ENCODE measurements at places on chromosomes 2 and 18. TPM values are rescaled to one million over a fixed set of nuclear protein-coding genes. Genes with fewer than 3 reads are reported as not detected.

GRCh38 chr2:12074126-12074844 lies 327.9 kb downstream of the LPIN1 start:
- no peak for DNase-seq

- DNase-seq: no peak
Observed at GRCh38 chr2:159381574-159381973, 95.1 kb upstream of the WDSUB1 start.

The TLX2 gene
- 0.07 TPM for total RNA-seq

GRCh38 chr2:19300961-19301360 lies 57.5 kb downstream of the OSR1 start:
- DNase-seq: no peak

DNA sequence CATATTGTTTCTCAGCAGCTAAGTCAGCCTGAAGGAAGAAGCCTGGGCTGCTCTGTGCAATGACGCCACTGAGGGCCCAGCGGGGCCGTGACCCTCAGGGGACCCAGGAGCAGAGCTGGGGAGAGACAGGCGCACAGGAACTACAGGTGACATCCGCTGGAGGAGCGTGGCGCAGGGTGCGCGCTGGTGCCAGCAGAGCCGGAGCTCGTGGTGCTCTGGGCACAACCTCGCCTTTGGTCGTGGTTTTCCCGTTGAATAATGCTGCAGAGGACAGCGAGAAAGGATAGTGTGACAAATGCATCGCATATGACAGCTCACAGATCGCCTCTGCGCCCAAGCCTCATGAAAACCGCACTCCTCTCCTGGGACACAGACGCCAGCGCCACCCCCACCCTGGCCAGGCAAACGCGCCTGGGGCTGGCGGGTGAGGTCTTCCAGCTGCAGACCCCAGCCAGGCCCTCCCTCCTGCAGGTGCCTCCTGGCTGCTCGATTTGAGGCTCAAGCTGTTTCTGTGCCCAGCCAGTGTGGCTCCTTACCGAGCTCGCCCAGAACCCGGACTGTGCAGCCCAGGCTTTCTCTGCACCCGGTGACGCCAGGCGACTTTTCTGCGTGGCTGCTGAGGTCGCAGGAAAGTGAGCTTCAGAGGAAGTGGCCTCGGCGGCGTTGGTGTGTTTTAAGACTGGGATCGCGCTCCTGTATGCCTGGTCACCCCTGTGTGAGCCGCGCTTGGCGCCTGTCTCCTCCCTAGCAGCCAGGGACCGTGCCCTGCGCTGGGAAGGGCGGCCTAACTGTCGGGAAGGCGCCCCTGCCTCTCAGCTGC lies 583.1 kb upstream of the HS6ST1 start:
- DNase-seq: no peak

The APCDD1 gene
- total RNA-seq: 2.4 TPM

DNA sequence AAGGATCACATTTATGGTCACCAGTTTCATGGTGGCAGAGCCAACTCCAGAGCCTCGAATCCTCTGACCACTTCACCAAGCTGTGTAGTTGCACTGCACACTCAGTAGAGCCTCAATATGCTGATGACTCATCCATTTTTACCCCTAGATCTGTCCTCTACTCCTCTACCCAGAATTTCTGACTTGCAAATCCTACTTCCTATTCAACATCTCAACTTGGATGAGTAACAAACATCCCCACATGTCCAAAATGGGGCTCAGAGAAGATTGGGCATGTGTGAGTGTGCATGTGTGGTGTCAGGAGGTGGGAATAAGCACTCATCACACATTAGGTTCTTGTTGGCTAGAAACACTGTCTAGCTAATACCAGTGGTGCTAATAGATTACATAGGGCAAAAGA lies 57.8 kb upstream of the IGFBP2 start:
- DNase-seq: no peak

DNA sequence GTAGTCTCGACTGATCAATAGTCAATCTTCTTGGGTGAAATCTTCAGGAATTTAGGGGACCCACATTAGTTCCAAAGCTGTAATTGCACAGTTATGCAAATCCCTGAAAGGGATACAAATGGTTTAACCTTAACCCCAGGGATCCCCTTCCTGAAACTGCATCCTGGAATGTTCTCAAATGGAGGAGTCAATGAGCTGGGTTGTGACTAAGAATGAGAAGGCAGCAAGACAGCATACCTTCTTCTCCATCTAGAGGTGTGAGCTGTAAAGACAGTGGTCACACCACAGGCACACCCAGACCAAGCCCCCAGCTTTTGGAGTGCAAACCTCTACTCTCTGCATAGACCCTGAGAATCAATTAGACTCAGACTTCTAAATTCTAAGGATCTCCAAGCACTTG lies 164.7 kb upstream of the MEIS1 start:
- DNase-seq: no peak

- no peak for DNase-seq
Observed at GRCh38 chr2:3460831-3461800, 58.2 kb downstream of the ADI1 start.

- no peak for DNase-seq
Observed at GRCh38 chr2:239994086-239994485, 31.1 kb downstream of the NDUFA10 start.

- DNase-seq: no peak
Observed at GRCh38 chr2:113225263-113226259, 51.8 kb downstream of the PSD4 start.

The SP140 gene
- total RNA-seq: 0.56 TPM

The ZNF385B gene
- total RNA-seq: not detected

DNA sequence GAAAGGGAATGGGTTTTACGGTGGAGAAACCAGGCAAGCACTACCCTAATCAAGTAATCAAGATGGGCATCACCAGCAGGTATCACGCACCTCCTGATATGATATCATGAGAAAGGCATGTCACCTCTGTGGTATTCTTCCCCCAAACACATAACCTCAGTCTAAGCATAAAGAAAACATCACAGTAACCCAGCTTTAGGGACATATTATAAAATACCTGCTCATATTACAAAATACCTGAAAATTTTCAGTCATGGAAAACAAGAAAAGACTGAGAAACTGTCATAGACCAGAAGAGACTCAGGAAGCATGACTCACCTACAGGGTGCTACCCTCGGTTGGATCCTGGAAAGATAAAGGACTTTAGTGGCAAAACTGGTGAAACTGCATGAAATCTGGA lies 30.5 kb downstream of the GCKR start:
- no peak for DNase-seq

The ALK gene
- not detected for total RNA-seq

The LAMA1 gene
- 1.1 TPM for total RNA-seq

- peak; percentile 16 for DNase-seq
Observed at GRCh38 chr2:164896634-164897355, 55.2 kb upstream of the COBLL1 start.

DNA sequence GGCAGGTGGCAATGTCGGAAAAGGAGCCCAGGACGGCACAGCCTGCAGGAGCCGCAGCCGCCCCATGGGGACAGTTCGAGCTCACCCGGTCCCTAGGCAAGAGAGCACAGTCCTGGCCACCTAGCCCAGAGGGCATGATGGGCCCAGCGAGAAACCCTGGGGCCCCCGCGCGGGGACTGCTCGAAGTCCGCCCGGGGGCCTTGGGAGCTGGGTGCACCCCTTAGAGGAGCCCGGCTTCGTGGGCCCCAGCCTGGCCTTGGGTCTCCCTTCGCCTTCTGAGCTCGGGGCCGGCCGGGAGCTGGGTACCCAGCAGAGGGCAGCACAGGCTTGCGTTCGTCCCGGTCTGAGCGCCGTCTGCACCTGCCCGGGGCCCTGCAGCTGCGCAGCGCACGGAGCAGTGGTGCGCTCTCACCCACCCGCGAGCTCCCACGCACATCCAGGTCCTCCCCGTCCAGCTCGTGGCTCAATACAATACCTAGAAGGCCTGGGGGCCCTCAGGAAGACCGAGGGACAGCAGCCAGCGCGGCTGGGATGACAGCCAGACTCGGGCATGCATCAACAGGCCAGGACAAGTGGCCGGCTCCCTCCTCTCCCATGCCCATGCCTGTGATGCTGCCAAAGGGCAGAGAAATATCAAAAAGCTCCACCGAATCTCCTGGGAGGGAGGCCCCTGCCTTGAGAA lies 96.2 kb upstream of the ZNF532 start:
- DNase-seq: peak; percentile 59

GRCh38 chr2:105772362-105772761 lies 27.6 kb downstream of the NCK2 start:
- DNase-seq: no peak

DNA sequence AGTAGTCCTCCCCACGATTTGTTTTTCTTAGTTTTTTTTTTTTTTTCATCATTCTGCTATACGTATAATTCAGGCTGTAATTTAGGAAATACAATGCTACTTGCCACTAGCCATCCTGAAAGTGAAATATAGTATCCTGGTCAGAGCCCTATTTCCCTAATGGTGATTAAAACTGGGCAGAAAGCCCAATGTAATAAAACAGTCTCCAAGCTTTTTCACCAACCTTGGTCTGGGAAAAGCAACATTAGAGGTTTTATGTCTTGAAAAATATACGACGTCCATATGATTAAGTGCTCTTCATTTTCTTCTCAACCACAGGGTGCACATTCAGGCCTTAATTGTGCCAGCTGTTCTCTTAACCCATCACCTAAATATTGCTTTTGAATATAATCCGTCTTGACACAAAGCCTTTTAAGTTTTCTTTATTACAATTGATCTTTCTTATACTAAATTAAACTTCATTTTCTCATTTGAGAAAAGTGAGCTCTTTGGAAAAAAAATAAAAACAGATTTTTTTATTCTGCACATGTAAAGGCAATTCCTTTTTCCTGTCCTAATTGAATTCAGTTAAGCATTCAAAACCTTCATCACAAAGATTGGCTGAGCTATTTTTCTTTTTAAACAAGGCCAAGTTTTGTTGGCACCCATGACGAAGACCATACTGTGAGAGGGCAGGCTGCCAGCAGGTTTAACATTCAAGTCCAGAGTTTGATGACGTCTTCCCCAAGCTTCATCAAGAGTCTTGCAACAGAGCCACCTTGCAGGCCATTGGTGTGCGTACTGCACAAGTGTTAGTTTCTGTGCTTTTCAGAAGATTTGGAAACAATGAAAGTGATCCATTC lies 52.7 kb downstream of the MAP2 start:
- peak; percentile 58 for DNase-seq

DNA sequence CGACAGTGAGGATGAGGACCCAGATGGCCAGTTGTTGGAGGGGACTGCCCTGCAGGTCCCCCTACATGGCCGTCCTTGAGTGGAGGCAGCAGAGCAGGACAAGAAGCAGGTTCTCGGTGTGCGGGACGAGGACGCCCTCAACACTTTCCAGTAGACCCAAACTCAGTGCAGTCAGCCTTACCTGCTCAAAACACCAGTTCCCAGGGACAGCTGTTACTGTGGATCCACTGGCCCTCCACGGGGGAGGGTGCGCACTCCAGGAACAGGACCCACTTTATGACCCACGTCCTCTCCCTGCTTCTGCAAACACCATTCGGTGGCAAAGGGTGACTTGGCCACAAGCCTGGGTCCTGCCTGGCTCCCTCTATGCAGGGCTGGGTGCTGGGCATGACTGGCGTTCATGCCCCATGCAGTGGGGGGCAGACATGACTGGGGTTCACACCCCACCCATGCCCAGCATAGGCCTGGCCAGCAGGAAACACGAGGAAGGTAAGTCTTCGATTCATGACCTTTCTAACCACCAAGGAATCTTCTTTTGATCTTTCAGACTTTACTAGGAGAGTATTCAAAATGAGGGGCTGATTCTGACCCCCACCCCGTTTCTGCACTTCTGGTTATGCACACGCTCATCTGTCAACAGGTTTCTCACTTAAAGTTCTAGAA lies 233.7 kb downstream of the HDAC4 start:
- no peak for DNase-seq

The HOXD13 gene
- total RNA-seq: 5.4 TPM

- no peak for DNase-seq
Observed at GRCh38 chr2:222960126-222960525, 91.9 kb upstream of the KCNE4 start.

DNA sequence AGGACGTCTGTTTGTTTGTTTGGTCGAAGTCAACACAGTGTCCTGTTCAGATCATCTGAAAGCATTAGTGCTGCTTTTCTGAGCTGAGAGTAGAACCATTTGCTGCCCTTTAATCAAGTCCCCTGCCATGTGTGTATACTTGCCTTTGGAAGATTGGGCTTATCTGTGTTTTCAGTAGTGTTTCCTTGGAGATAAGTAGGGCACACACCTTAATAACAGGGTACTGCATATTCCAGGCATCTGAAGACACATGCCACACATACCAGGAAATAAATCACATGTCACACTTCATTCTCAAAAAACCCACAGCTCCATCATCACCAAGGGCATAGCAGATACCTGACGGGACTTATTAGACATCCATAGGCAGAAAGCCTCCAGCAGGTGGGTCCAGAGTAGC lies 157.4 kb downstream of the SOX11 start:
- DNase-seq: no peak

DNA sequence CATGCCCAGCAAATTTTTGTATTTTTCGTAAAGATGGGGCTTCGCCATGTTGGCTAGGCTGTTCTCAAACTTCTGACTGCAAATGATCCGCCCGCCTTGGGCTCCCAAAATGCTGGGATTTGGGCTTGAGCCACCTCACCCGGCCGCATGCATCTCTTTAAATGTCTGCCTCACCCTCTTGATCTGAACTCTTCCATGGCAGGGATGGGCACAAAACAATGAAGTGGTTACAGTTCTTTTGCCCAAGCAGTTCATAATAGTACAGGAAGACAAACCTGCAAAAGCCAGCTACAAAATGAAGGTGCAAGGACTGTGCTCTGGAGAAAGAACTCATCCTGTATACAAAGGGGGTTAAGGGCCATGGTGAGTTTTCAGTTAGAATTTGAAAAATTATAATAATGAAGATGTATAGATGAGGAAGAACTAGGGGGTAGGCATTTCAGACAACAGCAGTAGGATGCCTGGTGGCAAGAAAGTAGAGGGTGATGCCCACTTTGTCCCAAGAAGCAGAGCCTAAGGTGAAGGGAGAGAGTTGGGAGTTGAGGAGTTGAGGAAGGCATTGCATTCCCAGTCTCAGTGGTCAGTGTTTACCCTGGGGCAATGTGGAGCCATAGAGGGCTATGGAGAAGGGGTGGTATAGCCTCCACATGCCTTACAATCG lies 160.8 kb upstream of the MYCN start:
- no peak for DNase-seq

DNA sequence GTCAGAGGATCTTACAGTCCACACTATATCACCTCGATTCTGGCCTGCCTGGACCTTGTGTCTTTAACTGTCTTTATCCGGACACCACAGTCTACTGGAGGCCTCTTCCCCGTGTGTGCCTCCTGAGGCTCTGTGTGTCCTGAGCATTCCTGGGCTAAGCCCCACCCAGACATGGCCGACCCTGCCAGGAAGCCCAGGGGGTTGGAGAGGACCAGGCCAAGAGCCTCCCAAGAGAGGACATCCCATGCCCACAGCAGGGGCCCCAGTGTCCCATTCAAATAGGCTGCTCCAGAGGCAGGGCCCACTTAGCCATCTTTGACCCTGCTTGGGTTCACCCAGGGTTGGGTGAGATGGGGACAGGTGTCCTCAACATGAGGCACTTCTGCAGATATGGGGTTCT lies 84.7 kb upstream of the OTOS start:
- DNase-seq: no peak

DNA sequence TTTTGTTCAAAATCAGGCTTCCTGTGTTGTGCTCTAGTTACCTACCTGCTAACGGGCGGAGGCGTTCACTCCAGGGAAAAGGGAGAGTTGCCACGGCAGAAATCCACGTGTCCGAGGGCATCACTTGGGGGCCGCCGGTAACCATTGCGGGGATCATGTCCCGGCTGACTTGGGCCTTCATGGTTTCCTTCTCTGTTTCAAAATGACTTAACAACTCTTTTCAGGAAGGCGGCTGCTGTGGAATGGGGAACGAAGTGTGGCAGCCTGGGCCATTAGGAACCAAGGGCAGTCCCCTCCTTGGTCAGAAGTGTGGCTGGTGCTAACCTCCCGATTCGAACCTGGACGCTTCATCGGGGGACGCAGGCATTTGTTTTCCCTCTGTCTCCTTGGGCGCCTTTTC lies 56.8 kb downstream of the INPP5D start:
- no peak for DNase-seq

The PID1 gene
- total RNA-seq: 55.1 TPM

Measured in MG63 (cell line).